ENCODE measurements at places on chromosomes 5 and 9.

GRCh38 chr5:40738502-40738901 lies 17.3 kb downstream of the TTC33 start:
- no peak for DNase-seq

GRCh38 chr5:151523335-151523734 lies 67.8 kb downstream of the FAT2 start:
- peak; percentile 54 for DNase-seq

DNA sequence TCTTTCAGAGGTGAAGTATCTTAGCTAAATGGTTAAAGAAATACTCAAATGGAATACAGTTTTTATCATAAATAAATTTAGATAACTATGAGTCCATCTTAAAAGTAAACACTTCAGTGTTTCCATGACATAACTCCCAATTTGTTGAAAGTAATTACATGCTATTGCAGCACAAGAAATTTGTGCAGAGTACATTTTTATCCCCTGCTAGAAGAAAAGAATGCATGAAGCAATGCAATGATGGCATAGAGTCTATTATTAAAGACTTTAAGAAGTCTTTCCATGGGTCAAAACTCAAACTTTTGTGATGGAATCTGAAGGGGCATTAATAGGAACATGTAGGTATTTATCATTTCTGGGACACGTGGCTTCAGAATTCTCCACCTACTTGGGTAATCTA lies 106.6 kb upstream of the DPYSL3 start:
- no peak for DNase-seq

DNA sequence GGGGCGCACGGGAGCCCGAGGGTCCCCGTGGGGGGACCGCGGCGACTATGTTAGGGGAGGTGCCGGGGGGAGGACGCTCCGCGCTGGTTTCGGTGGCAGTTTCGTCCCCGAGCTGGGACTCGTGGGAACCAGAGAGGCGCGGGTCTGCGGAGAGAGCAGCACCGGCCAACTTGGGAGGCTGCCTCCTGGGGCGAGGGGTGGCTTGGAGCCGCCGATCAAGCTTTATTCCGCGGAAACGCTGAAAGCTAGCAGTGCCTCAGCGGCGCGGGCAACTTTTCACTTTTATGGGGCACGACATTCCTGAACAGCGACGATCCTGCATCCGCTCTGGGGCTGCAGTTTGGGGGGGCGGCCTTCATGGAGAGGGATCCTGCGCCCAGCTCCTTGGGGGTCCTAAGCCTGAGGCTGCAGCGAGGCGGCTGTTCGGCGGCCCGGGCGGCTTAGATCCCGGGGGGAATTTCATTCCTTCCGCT lies 369 bp downstream of the OCLN start:
- no peak for DNase-seq

- DNase-seq, result no peak
Measured at GRCh38 chr5:10333154-10334006, 20.1 kb upstream of the MARCHF6 start.

DNA sequence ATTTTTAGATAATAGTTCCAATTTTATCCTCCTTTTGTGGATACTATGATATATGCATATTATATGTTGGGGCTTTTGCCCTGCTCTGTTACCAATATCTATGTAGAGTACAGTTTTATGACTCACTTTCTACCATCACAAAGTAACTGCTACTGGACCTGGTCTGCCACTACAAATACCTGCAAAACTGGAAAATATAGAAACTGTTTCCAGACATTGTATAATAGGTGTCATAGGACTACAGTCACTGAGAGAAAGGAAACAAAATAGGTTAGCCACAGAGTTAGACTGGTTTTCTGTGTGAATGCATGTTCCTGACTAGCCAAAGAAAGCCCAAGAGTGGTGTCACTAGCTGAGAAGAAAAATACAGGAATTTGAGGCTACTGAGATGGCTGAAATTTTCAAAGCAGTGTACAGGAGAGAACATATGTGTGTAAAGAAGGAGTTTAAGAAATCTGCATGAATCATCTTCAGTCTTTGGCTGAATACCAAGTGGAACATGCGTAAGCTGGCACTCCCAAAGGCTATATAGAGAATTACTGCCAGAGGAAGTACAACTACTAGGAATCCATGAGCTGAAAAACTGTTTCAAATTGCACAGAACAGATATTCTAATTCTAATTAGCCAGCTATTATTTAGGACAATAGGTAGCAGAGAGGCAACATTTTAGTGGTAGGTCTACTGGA lies 29.0 kb upstream of the FAM174A start:
- peak; percentile 41 for DNase-seq

GRCh38 chr5:102858221-102858620 lies 103.1 kb downstream of the PAM start:
- no peak for DNase-seq

- DNase-seq, result no peak
Measured at GRCh38 chr5:172622091-172623046, 18.7 kb upstream of the NEURL1B start.

GRCh38 chr5:172754596-172755356 lies 16.2 kb downstream of the DUSP1 start:
- DNase-seq, result no peak

- DNase-seq, result no peak
Measured at GRCh38 chr5:132478366-132478871, 12.2 kb downstream of the IRF1 start.

DNA sequence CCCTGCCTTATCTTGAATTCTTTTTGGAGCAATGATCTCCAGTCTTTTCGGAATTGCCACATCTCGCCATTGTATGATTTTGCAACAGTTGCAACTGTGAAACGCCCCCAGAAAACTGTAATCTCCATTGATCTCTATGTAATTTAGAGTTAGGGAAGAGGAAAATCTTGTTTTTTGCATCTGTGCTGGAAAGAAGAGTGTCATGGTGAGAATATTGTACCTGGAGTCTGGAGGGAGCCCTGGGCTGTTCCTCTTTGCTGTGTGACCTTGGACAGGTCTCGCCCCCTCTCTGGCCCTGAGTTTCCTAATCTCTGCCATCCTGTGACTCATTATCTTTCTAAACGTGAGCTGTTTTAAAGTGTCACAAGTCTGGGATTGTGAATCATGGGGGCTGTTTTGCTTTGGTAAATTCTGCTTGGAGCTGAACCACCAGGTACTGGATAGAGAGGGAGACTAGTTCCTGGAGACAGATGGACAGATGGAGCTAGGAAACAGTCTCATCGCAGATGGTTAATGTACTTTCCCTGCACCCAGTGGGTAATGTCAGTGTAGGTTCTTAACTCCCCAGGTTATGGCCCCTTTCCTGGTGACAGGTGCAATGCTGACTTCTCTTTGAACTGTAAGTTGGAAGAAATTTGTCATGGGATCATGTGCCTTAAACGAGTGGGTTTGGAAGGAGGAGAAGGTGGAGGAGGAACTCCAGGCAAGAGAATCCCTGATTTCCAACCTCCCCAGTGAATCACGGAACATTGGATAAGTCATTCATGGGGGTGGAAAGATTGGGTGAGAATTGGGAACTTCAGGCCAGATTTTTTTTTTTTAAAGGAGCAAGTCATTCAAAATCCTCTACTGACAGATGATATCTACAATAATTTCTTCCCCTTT lies 19.6 kb downstream of the PPARGC1B start:
- no peak for DNase-seq

DNA sequence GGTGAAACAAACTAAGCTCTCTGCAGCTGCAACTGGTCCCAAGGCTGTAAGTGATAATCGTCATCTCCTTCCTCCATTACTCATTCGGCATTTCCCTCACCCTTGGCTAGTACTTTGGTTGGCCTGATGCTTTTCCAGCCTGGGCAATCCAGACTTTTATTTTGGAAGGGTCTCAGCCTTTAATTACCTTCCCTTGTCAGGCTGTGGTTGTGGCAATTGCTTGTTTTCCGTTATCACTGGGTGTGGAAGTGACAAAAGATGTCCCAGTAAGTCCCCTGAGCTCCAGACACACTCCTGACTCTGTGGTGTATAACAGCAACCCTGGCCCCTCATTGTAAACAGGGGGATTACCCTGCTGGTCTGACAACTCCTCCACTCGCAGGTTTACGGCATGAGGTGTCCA lies 6.3 kb upstream of the FAF2 start:
- DNase-seq, result no peak

DNA sequence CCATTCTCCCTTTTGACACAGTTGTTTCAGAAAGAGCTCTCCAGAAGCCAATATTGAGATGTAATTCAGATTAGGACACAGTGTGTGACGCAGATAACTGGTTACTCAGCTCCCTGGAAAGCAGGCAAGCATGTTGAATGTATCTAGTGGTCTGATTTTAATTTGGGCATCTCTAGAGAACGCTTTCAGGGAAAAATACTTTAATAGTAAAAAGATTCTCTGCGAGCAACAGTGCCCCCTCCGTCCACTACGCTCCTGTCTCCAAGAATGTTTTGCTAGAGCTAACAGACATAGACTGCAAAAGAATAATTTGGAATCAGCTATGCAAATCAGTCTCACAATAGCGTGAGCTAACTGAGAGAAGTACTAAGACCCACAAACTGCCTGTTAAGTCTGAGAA lies 23.3 kb downstream of the CFAP90 start:
- no peak for DNase-seq

DNA sequence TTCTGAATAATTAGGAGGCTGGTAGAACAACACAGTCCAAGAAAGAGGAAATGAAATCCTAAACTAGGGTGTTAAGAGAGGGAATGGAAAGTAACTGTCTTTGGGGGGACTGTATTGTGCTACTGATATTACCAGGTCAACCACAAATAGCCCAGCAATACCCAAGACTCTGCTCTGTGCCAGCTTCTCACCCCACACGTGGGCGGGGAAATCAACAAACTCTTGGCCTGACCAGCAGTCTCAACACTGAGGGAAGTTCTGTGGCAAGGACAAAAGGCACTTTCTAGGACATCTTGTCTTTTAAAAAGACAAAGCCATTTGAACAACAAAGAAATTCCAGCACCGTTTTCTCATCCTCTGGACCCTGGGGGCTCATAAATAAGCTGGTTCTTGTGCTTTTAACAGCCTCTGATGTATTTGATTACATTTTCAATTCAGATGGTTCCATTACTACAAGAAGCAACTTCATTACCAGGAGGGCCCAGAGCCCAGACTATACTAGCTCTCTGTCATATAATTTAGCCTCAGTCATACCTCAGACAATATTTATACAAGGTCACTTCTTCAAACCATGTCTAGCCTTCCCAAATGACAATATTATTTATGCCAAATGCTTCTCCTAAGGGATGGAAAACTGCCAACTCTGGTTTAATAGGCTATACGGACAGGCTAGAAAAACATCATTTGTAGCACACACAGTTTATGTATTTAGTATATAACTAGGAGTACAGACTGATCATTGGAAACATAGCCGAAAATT lies 297.8 kb downstream of the CWC27 start:
- no peak for DNase-seq

DNA sequence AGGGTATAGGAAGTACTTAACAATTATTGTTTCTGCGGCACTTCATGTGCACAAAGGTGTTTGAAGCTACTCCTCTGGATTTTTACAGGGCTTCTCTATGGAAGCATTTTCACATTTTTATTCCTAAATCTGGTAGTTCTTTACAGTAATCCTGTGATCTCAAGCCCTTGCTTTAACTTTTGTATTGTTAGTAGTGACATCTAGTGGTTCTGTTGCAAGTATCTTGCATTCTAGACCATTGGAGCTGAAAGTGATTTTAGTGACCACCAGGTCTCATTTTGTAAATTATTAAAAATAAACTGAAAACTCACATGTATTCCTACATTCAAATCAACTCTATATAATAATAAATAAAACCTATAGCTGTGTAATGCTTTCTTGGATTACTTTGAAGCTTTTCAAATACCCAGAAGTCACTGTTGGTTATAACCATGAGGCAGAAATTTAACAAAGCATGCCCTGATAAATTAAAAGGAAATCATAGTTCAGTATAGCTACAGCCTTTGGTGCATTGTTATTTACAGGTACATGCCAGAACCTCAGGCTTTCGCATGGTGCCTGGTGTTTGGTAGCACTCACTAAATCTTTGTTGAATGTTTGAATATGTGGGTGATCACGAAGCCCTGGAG lies 18.9 kb downstream of the RPS23 start:
- DNase-seq, result peak; percentile 50

DNA sequence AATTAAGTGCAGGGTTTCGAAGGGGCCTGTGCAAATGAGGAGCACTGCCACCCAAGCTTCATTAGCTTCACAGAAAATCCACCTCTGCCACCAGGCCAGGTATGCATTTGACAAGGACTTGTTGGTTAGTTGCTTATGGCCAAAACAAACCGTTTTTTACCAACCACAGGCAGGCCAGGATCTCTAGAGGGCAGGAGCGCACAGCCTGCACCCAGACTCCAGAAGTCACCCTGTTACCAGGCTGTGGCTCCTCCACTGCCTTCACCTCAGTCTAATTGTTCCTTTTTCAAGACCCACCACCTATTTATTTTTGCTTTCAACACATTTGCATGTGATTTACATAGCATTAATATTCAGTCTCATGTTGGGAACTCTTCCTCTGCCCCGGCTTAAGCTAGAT lies 78.3 kb upstream of the HSPA9 start:
- peak; percentile 17 for DNase-seq

GRCh38 chr5:134174841-134175839 lies 1.6 kb downstream of the SKP1 start:
- peak; percentile 19 for DNase-seq

DNA sequence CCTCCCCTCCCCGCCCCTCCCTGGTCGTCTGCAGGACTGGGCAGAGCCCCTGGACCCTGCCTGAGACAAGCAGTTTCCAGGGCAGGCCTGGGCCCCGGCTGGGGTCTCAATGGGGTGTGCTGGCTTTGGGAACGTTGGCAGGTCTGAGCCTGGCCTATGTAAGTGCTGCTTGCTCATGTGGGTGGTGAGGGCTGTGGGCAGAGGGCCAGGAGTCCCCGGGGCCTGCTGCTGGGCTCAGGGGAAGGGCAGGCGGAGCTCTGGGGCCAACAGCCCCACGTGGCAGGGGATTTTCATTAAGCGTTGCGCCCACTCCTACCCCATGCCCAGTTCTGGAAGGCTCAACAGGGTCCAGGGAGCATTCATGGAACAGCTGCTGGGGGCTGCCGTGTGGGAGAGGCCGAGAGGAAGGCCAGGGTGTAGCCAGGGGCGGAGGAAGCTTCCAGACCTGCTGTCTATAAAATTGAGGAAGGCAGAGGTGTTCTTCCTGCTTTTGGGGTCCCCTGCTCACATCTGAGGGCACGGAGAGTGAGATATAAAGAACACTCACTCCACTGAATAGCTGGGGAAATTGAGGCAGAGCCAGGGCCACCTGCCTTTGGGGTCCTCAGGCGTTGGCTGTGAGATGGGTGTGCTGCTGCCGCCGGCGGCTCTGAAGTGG lies 32.5 kb downstream of the RXRA start:
- DNase-seq, result no peak
